ENCODE measurements at places on chromosomes 13 and 19.

DNA sequence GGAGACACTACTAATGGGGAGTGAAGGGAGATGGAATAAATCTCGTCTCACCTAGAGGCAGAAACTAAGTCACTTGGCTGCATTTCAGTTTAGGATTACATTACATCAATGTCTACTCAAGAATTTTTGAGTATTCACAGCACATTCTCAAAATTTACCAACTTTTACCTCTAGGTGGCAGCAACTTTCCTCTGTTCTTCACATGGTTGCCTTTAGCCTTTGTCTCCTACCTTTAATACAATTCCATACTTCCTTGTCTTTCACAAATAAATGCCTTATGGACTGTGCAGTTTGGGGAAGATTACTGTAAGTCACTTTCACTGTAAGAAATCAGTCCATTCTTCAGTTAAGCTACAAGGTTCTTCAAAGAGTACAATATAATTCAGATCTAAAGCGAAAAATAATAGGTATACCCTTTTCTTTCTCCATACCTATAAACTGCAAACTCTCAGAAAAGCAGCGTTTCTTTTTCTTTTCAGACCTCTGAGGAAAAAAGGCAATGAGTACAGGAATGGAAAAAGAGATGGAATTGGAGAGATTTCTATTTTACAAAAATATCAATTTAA lies 379.4 kb downstream of the KLF12 start:
- DNase-seq, result peak; percentile 63

- DNase-seq, result peak; percentile 24
These were observed 935 bp downstream of the LRP3 start for GRCh38 chr19:33194886-33195644.

GRCh38 chr19:2569596-2570465 lies 93.9 kb downstream of the GADD45B start:
- DNase-seq, result no peak

GRCh38 chr13:46598140-46598819 lies 45.3 kb downstream of the LRCH1 start:
- peak; percentile 62 for DNase-seq

DNA sequence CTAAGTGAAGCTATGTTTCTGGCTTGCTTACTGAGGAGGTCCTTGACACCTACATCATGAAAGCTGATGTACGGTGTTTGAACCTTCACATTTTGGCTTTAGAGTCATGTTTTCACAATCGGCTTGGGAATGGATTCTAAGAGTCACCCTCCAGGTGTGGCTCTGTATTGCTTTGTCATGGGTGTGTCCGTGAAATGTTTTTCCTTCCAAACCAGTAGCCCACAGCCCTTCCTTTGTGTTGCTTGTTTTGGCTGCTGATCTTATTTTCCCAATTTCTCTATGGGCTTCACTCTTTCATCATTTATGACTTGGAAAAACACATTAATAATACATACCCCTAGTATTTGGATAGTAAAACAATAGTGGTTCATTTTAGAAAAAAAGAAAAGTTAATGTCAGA lies 240.6 kb downstream of the GGACT start:
- DNase-seq, result peak; percentile 89

- DNase-seq, result no peak
These were observed 304.9 kb downstream of the PCDH20 start for GRCh38 chr13:61110732-61111131.

- DNase-seq, result no peak
These were observed 8.2 kb downstream of the ZNF805 start for GRCh38 chr19:57248646-57249045.

Data from lung microvascular endothelial cell (primary cell).